ENCODE measurements at places on chromosomes 4 and X.

GRCh38 chrX:40260146-40260747 lies 162.5 kb upstream of the BCOR start:
- DNase-seq: no peak

- DNase-seq: no peak
These were observed 302 bp downstream of the NHS start for GRCh38 chrX:17375367-17375636.

DNA sequence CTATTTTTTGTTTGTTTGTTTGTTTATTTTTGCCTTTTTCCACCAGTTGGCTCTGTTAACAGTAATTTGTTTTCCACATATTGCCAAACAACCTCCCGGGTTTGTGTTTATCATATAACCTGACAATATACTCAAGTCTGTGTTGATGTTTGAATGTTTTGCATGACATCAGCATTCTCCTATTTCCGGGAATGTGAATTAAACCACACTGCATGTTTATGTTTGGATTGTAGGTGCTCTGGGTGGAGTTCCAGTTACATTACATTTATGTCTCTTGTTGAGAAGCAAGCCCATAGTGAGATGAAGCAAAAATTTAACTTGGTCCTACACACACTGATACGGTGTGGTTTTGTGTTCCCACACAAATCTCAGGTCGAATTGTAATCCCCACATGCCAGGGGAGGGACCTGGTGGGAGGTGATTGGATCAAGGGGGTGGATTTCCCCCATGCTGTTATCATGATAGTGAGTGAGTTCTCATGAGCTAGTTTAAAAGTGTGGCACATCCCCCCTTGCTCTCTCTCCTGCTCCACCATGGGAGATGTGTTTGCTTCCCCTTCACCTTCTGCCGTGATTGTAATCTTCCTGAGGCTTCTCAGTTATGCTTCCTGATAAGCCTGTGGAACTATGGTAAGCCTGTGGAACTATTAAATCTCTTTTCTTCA lies 54.4 kb upstream of the CLNK start:
- DNase-seq: no peak

GRCh38 chr4:57023104-57023503 lies 44.4 kb downstream of the POLR2B start:
- no peak for DNase-seq

GRCh38 chr4:150744570-150744969 lies 162.6 kb downstream of the MAB21L2 start:
- DNase-seq: no peak

DNA sequence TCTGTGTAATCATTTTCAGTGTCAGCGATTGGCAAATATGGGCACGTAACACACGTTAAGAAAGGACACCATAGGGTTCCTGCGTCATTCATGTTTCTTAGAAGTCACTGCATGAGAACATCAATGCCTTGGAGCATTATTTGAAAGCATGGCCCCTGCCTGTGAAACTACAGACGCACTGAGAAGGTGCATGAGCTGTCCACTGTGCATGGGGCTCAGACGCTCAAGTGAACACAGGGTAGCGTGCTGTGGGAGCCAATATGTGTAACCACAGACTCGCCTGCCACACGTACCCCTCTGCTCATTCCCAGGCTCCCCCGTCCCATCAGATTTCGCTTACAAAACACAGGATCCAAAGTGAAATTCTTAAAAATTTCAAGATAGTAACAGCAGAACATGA lies 6.5 kb downstream of the PPP2R2C start:
- DNase-seq: no peak

GRCh38 chrX:39195156-39195555 lies 393.9 kb downstream of the MID1IP1 start:
- DNase-seq: no peak

All from activated CD8-positive, alpha-beta memory T cell treated with anti-CD3 and anti-CD28 coated beads, Interleukin-2, amount 50 U/mL, for 4 hours (primary cell).